ENCODE measurements at places on chromosomes 1 and 21.

DNA sequence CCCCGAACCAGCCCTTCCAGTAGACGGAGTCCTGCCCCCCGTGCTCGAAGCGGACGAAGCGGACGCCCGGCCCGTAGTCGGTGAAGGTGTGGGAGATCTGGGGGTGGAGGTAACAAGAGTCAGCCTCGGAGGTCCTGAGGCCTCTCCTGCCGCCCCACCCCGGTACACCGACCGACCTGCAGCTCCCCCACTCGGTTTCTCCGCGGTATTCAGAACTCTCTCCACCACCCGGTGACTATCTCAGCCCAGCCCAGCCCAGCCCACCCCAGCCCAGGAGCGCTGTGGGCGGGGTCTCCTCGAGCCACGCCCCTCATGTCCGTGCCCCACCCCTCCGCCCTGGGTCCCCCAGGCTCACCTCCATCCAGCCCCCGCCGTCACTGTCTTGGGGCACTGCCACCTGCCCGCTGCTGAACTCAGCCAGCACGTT lies 5.5 kb downstream of the FBXO2 start:
- DNase-seq, result no peak

DNA sequence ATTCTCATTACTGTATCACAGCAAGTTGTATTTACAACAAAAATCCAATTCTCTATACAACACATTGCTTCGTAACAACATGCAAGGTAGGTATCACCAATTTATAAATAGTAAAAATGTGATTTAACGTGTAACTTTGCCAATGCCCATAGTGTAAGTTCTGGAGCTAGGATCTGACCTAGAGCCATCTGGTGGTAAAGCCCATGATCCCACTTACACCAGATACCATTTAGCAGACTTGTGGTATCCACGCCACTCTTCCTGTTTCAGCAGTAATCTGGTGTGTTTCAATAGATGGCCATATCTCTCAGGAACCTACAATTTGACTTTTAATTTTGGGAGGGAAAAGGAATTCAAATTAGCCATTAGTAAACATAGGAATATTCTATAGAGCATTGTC lies 10.2 kb downstream of the SETSIP start:
- DNase-seq, result no peak

- peak; percentile 44 for DNase-seq
Measured at GRCh38 chr1:43582162-43582566, 51.5 kb downstream of the PTPRF start.

DNA sequence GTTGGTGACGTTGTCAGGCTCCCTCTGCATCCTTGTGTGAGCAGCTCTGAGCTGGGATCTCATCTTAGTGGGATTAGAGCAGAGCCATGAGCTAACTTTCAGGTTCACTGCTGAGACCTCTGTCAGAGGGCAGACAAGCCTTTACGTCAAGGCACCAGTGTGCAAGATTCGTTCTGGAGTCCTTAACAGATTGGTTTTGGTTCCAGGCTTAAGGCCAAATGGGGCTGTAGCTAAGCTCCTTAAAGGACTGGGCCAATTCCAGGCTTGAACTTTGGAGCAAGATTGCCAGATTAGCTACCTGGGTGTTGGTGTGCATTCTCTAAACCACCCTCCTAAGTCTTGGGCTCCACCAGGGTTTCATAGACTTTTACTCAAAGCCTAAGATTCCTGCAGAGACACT lies 52.6 kb upstream of the PDC start:
- no peak for DNase-seq

DNA sequence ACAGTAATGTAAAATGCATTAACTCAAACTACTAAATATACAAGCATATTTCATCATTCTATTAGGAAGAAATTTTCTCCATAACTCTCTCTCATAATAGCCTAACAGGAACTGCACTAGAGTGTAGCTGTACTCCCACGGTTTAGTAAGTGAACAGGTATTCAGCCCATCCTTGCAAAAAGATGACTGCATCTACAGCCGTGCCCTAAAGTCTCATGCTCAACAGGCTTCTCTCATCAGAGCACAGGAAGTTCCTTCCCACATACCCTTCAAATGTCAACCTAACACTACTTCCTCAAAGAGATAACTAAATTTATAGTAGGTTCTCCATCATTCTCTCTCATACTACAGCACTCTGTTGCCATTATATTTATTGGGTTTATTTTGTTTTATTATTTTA lies 251.6 kb downstream of the AKT3 start:
- DNase-seq, result no peak

DNA sequence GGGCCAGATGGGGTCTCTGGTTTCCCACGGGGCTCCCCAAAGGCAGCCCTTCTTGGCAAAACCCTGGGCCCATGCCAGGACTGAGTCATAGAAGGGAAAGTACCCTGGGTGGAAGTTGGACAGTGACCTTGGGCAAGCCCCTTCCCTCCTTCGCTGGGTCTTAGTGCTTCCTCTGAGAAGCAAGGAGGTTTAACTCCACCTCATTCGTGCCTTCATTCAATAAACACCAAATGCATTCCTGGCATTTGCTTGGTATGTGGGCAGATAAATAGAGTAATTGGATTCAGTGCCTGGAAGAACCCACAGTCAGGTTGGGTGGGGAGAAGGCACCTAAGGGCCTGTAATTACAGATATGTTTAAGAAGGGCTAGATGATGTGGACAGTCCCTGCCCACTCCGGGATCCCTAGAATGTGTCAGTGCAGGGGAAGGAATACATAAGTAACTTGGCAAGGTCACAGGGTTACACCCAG lies 36.3 kb upstream of the CITED4 start:
- DNase-seq, result no peak

DNA sequence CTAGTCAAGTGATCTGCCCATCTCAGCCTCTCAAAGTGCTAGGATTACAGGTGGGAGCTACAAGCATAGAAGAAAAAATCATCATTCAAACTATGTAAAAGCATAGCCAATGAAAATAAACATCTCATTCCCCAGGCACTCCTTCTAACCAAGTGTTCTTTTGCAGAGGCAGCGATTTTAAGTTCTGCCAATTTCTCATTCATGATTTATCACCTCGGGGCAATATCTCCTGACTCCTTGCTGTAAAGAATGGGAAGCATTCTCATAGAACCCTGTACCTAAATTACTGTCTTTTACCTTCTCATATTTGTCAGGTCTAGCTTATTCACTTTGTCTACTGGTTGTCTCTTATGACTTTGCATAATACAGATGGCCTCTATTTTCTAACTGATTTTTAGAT lies 32.5 kb upstream of the IVNS1ABP start:
- no peak for DNase-seq

GRCh38 chr21:38243732-38244406 lies 12.9 kb upstream of the KCNJ15 start:
- DNase-seq, result no peak
